Gastrocnemius medialis (tissue), 4 donors: ENCODE measurements at places on chromosomes 12 and 14. TPM values are rescaled to one million over a fixed set of nuclear protein-coding genes. Genes with fewer than 3 reads are reported as not detected.
A peak's percentile ranks its signal among the peaks of the same experiment; 100 is the strongest.

DEPDC4 gene
- total RNA-seq, result not detected

GRCh38 chr12:119864591-119864990, 12.5 kb downstream of the CIT start:
- no peaks in the 10 kb centered on the region for H3K36me3 ChIP-seq
- H3K27me3 ChIP-seq, result no peaks in the 10 kb centered on the region
- DNase-seq, result no peak
- H3K4me1 ChIP-seq, result no peaks in the 10 kb centered on the region
- H3K4me3 ChIP-seq, result no peak overlapping the region
- H3K27ac ChIP-seq, result no peak overlapping the region

TSHR gene
- total RNA-seq, result not detected

DNA sequence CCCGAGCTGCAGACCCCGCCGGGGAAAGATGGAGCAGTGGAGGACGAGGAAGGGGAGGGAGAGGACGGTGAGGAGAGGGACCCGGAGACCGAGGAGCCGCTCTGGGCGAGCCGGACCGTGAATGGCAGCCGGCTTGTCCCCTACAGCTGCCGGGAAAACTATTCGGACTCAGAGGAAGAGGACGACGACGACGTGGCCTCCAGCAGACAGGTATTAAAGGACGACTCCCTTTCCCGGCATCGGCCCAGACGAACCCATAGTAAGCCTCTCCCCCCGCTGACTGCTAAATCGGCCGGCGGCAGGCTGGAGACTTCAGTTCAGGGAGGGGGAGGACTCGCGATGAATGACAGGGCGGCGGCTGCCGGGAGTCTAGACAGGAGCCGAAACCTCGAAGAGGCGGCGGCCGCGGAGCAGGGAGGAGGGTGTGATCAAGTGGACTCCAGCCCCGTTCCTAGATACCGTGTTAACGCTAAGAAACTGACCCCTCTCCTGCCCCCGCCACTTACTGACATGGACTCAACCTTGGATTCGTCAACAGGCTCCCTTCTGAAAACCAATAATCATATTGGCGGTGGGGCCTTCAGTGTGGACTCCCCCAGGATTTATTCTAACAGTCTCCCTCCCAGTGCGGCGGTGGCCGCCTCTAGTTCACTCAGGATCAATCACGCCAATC, 962 bp downstream of the LEMD3 start:
- H3K4me1 ChIP-seq, result peaks cover 42% of the 10 kb centered on the region
- H3K36me3 ChIP-seq, result peaks cover 5% of the 10 kb centered on the region
- H3K27me3 ChIP-seq, result no peaks in the 10 kb centered on the region
- peak overlapping the region; percentile 81 for H3K4me3 ChIP-seq

DNA sequence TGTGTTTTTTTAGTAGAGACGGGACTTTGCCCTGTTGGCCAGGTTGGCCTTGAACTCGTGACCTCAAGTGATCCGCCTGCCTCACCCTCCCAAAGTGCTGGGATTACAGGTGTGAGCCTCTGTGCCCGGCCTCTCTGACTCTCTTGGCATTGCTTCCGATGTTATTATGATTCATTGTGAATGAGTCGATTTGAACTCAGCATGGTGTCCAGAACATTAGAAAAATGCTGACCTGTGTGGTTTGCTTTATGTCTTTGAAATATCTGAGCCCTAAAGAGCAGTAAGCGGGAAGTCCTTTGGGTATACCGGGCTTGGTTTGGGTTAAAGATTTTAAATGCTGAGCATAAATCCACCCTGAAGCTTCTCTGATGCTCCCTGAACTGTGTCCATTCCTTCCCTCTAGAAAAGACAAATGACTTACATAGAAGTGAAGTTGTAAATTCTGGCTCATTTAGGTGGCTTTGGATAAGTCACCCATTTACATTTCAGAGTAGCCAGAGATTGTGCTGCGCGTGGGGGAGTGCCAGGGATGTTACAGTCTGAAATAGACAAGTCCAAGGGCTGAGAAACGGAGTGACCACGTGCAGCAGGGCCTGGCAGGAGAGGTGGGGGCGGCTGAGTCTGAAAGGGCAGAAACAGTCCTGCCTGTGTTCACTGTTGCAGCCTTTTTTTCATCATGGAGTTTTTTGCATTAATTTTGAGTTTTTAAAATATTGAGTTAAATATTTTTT, 39.6 kb downstream of the SLC15A4 start:
- no peaks in the 10 kb centered on the region for H3K4me1 ChIP-seq
- DNase-seq, result no peak

GRCh38 chr14:83208341-83208740, 1674.7 kb upstream of the SEL1L start:
- H3K4me1 ChIP-seq, result no peaks in the 10 kb centered on the region
- H3K4me3 ChIP-seq, result no peak overlapping the region
- no peaks in the 10 kb centered on the region for H3K36me3 ChIP-seq
- no peak overlapping the region for H3K27ac ChIP-seq
- no peak for DNase-seq

- H3K4me1 ChIP-seq, result peaks cover 40% of the 10 kb centered on the region
- no peaks in the 10 kb centered on the region for H3K36me3 ChIP-seq
- no peak for DNase-seq
- no peak overlapping the region for H3K27ac ChIP-seq
Observed at GRCh38 chr12:106975098-106975497, 11.8 kb downstream of the MTERF2 start.

DNA sequence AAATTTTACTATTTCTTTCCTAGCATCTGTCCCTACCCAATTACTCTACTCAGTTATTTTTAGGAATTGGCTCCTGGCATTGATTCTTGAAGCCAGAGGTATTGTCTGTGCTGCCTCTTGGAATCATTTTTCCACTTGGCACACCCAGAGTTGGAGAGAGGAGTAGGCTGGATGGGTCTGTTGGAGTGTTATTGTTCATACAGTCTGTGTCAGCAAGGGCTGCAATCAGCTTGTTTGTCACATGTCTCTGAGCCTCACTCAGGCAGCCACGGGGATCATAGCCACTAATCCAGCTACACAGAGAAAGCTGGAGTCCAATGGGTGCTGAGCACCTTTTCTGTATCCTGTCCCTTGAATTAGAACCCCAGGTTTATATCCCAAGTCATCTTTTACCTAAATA, 176.0 kb upstream of the DYRK2 start:
- peak overlapping the region; percentile 40 for H3K27ac ChIP-seq
- H3K4me1 ChIP-seq, result peaks cover 27% of the 10 kb centered on the region
- peak; percentile 53 for DNase-seq

DNA sequence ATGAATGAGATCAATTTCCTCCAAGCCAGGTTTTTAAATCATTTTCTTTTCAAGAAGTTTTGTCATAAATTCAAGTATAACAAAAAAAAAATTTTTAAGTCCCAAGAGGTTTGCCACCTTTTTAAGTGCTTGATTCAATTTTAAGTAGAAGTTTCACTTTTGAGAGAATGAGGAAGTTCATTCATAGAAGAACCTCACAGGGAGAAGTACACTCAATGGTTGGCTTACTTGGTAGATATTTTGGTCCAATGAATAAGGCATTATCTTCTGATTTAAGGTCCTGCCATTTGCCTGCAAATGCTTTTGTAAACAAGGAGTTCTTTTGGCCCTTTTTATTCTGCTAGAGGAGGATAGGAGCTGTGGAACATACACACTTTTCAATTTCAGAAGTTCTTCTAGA, 96.7 kb upstream of the NOVA1 start:
- H3K4me3 ChIP-seq, result no peak overlapping the region
- no peaks in the 10 kb centered on the region for H3K4me1 ChIP-seq
- H3K27me3 ChIP-seq, result no peaks in the 10 kb centered on the region

TCL1A gene
- not detected for total RNA-seq

GRCh38 chr12:32104572-32105355, 1.9 kb upstream of the BICD1 start:
- H3K27ac ChIP-seq, result peak overlapping the region; percentile 3
- peaks cover 11% of the 10 kb centered on the region for H3K4me1 ChIP-seq
- no peaks in the 10 kb centered on the region for H3K36me3 ChIP-seq
- no peak overlapping the region for H3K4me3 ChIP-seq
- peaks cover 5% of the 10 kb centered on the region for H3K27me3 ChIP-seq

ITFG2 gene
- 6.3 TPM for total RNA-seq

DNA sequence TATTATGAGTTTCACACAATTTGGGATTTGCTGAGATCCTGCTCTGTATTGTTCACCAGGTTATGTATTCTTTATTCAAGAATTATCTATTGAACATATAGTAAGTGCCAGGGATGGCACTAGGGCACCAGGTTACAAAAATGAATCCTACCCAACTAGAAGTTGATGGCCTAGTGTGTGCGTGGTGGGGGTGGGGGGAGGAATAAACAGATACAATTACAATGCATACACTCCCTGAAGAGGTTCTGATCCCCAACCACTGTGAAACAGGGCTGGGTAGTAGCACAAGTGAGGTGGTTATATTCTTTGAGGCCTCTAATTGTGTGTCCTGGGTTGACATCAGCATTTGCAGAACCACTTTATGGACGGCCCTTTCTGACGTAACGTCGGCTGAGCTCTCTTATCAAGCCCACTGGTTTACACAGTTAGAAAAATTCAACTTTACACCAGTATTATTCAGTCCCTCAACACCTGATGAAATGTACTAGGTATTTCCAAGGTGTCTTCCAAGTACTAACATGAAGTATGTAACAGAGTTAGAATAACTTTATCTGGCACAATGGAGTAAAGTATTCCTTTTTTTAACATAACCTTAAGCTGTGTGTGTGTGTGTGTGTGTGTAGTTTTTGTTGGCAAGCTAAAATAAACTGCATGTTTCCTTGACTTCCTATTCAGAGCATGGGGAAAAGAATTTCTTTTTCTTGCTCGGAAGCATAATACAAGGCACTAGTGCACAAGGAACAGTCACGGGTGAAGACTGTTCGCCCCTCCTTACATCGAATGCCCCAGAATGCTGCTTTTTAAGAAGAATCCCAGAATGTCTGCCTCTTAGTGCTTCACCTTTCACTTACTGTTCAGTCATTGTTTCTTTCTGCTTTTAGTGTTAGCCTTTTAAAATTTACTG, 8.1 kb upstream of the GLRX5 start:
- no peak for DNase-seq
- peak overlapping the region; percentile 15 for H3K27ac ChIP-seq
- H3K4me3 ChIP-seq, result no peak overlapping the region
- no peaks in the 10 kb centered on the region for H3K27me3 ChIP-seq
- no peaks in the 10 kb centered on the region for H3K36me3 ChIP-seq

DNA sequence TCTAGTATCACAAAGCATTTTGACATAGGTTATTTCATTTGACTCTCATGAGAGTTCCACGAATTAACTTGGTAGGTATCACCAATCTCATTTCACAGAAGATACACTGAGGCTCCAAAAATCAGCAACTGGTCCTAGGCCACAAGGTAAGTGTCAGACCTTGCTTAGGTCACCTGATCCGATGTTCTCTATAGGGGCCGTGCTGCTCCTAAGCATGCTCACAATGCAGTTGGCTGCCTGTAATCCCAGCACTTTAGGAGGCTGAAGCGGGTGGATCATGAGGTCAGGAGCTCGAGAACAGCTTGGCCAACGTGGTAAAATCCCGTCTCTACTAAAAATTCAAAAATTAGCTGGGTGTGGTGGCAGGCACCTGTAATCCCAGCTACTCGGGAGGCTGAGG, 78.7 kb upstream of the FOXN3 start:
- H3K36me3 ChIP-seq, result no peaks in the 10 kb centered on the region
- H3K27ac ChIP-seq, result no peak overlapping the region

RDH11 gene
- total RNA-seq, result 7.3 TPM

VSX2 gene
- not detected for total RNA-seq

DNA sequence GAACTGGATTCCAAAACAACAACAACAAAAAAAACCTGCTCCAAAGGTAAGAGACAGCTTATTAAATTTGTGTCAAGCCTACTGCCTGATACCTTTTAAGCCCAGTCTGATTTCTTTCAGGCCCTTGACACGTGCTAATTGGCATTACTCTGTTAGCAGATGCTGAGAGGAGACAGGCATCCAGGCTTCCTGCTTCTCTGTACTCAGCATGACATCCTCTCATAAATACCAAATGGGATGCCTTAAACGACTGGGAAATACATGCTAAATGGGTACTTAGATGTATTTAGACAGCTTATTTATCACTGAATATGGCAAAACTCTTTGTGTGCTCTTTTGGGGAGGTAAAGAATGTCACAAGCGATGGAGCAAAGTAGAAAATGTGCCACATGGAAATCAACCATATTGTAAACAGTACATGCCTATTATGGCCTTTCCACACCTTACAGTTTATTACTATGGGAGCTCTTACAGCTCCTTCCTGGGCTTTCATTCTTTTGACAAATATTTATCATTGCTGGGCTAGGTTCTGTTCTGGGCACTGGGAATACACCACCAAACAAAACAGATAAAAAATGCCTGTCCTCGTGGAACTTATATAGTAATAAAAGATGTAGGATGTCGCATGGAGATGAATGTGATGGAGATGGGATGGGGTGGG, 11.5 kb upstream of the PCED1B start:
- no peaks in the 10 kb centered on the region for H3K4me1 ChIP-seq
- no peak for DNase-seq
- H3K36me3 ChIP-seq, result no peaks in the 10 kb centered on the region
- H3K27me3 ChIP-seq, result no peaks in the 10 kb centered on the region
- H3K4me3 ChIP-seq, result no peak overlapping the region
- H3K27ac ChIP-seq, result no peak overlapping the region

GRCh38 chr14:32336702-32337101, 7.6 kb downstream of the AKAP6 start:
- no peaks in the 10 kb centered on the region for H3K36me3 ChIP-seq
- no peak overlapping the region for H3K4me3 ChIP-seq
- no peaks in the 10 kb centered on the region for H3K27me3 ChIP-seq

GRCh38 chr12:9626821-9627220, 19.1 kb upstream of the KLRB1 start:
- no peaks in the 10 kb centered on the region for H3K4me1 ChIP-seq
- no peaks in the 10 kb centered on the region for H3K27me3 ChIP-seq
- no peaks in the 10 kb centered on the region for H3K36me3 ChIP-seq
- no peak overlapping the region for H3K27ac ChIP-seq
- DNase-seq, result no peak
